ENCODE measurements at places on chromosomes 6 and 20.

DNA sequence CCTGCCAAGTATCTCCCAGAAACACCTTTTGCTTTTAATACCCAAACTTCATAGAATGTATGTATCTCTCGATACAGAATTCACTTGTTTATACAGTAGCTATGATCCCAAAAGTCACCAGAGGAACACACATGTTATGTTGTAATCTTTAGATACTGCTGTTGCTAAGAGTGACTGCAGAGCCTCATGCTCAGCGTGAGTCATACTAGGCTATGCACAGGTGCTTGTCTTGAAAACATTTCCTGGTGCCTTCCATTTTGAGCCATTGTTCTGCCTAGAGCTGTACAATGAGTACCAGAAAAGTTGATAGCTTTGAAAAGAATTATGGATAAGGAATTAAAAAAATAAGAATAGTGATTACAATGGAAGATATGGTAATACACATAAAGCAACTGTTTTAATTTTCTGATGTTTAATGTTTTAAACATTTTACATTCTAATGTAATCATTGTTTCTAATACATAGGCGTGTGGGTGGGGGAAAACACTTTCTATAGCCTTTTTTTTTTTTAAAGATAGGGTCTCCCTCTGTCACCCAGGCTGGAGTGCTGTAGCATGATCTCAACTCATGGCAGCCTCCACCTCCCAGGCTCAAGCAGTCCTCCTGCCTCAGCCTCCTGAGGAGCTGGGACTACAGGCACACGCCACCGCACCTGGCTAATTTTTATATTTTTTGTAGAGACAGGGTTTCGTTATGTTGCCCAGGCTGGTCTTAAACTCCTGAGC, 79.4 kb downstream of the CD24 start:
- no peak overlapping the region for H3K4me3 ChIP-seq
- H3K36me3 ChIP-seq = no peaks in the 10 kb centered on the region
- H3K27ac ChIP-seq = no peak overlapping the region
- peaks cover 7% of the 10 kb centered on the region for H3K4me1 ChIP-seq
- no peaks in the 10 kb centered on the region for H3K27me3 ChIP-seq

GRCh38 chr6:20142866-20143265, 69.4 kb downstream of the MBOAT1 start:
- H3K27me3 ChIP-seq = no peaks in the 10 kb centered on the region
- H3K4me1 ChIP-seq = no peaks in the 10 kb centered on the region
- no peak overlapping the region for H3K4me3 ChIP-seq
- no peaks in the 10 kb centered on the region for H3K36me3 ChIP-seq
- no peak overlapping the region for H3K27ac ChIP-seq

DNA sequence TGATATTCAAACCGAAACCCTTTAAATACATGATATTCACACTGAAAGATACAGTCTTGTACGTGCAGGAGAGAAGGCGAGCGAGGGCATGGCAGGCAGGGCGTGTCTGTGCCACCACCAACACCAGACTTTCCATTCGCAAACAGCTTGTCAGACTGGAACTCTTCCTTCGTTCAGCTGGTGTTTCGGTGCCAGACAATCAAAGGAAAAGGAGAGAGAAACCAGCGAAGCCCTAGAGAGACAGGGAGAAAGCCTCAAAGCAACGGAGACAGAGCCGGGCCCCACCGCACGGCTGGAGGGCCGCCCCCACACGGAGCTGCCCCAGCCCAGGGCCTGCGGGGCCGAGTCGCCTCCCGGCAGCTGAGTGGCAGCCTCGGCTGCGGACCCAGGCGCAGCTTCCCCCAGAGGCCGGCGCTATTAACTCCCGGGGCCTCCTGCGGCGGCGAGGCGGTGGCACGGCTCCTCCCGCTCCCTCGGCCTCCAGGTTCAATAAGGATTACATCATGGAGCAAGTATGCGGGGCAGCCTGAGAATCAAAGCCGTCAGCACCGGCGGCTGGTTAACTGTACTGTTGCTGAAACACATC, 32.1 kb upstream of the NR2E1 start:
- no peaks in the 10 kb centered on the region for H3K36me3 ChIP-seq
- H3K4me3 ChIP-seq = peak overlapping the region; percentile 11
- peak; percentile 94 for DNase-seq
- no peaks in the 10 kb centered on the region for H3K27me3 ChIP-seq

DNA sequence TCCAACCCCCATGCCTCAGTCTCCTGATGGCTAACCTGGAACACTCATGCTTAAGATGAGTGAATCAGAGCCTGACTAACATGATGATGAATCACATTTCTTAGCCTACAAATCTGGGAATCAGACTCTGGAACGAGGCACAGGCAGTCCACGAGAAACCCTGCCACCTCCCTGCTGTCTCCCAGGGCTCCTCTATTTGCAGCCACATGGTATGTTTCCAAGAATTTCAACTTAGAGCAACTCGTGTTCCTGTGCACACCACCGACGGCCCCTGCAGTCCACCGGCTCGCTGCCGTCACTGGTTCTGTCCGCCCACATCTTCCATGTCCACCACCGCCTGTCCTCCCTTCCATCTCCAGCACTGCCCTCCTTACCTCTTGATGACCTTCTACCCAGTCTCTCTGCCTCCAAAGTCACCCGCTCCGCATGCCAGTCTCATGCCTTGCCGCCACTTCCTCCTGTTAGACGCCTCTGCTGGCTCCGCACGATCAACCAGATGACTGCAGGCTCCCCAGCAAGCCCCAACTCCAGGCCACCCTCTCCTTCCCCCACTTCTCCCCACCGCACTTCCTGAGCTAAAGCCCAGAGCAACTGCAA, 87.6 kb downstream of the AGPAT4 start:
- H3K36me3 ChIP-seq = no peaks in the 10 kb centered on the region
- no peak overlapping the region for H3K27ac ChIP-seq
- no peak overlapping the region for H3K4me3 ChIP-seq
- no peaks in the 10 kb centered on the region for H3K4me1 ChIP-seq
- DNase-seq = no peak
- H3K27me3 ChIP-seq = no peaks in the 10 kb centered on the region

- H3K4me3 ChIP-seq = no peak overlapping the region
- DNase-seq = no peak
- H3K27me3 ChIP-seq = no peaks in the 10 kb centered on the region
- H3K36me3 ChIP-seq = no peaks in the 10 kb centered on the region
- H3K27ac ChIP-seq = no peak overlapping the region
Measured at GRCh38 chr6:22302838-22303237, 6.0 kb upstream of the PRL start.

- no peak overlapping the region for H3K4me3 ChIP-seq
- no peak for DNase-seq
- H3K36me3 ChIP-seq = no peaks in the 10 kb centered on the region
- H3K4me1 ChIP-seq = peaks cover 18% of the 10 kb centered on the region
- no peaks in the 10 kb centered on the region for H3K27me3 ChIP-seq
- H3K27ac ChIP-seq = no peak overlapping the region
Measured at GRCh38 chr6:149223120-149223903, 94.2 kb upstream of the TAB2 start.

DNA sequence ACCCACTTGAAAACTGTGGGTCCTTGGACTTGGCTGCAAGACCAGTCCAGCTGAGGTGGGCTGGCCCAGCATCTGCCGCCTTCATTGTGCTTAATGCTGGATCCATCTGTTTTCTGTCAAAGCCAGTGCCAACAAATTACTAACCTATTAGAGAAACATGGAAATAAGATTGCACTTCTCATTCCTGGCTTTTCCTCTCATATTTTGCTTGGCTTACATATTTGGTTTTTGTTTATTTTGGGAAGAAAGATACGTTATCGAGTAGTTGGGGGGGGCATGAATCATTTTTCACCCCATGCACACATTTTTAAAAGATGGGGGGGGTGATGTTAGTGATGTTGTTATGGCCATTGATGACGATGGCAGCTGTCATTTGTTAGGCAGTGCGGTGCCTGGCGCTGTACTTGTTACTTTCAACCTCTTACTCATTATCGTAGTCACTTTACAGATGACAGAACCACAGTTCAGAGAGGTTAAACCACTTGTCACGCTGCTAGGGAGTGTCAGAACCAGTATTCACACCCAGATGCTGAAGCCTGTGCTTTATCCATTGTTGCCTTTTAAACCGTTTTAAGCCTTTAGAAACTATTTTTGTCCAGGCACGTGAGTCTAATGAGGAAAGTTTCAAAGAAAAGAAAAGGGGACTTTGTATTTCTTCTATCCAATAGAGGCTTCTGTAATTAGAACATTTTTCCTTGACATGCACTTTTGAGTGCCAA, 180.0 kb downstream of the TMEM242 start:
- H3K27ac ChIP-seq = peak overlapping the region; percentile 5
- DNase-seq = no peak
- H3K4me1 ChIP-seq = peaks cover 6% of the 10 kb centered on the region
- no peaks in the 10 kb centered on the region for H3K27me3 ChIP-seq

GRCh38 chr6:118306392-118307238, 241.5 kb upstream of the PLN start:
- H3K36me3 ChIP-seq = no peaks in the 10 kb centered on the region
- DNase-seq = no peak
- H3K4me3 ChIP-seq = no peak overlapping the region
- H3K27me3 ChIP-seq = no peaks in the 10 kb centered on the region
- no peaks in the 10 kb centered on the region for H3K4me1 ChIP-seq

DNA sequence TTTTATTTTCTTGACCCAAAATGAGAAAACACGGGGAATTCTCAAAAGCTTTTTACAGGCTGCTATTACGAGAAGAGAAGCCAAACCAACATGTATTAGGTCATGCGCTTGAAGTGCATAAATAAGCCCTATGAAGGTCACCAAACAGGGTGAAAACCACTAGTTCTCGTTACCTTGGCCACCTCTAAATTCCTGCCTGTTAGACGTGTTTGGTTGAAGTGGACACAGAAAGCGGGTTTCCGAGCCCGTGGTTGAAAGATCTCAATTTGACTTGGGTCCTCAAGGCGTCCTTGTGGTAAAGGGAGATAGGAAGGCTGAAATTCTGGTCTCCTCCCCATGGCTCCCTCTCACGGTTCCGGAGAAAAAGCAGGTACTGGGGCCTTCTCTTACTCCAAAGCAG, 6.2 kb downstream of the EYA2 start:
- peak overlapping the region; percentile 15 for H3K27ac ChIP-seq
- no peak for DNase-seq
- H3K4me1 ChIP-seq = peaks cover 3% of the 10 kb centered on the region
- H3K4me3 ChIP-seq = no peak overlapping the region

DNA sequence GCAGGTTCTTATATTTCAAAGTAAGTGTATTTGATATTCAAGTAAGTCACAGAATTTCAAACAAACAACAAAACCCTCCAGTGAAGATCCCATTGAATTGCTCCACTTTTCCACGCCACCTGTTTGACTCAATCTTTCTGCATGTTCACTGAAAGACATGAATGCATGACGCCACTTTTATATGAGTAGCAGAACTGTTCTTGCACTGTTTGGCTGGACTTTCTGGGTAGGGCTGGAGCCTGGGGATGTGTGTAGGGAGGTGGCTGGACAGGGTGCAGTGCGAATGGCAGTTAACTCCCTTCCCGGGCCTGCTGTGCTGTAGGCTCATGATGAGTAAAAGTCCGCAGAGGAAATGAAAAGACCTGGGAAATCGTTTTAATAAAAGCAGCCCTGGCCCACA, 39.7 kb downstream of the IL20RA start:
- H3K27ac ChIP-seq = no peak overlapping the region
- no peak for DNase-seq
- H3K4me1 ChIP-seq = no peaks in the 10 kb centered on the region
- H3K4me3 ChIP-seq = no peak overlapping the region

GRCh38 chr6:117506180-117506835, 23.8 kb downstream of the DCBLD1 start:
- H3K27ac ChIP-seq = no peak overlapping the region
- DNase-seq = no peak
- H3K36me3 ChIP-seq = no peaks in the 10 kb centered on the region
- H3K4me3 ChIP-seq = no peak overlapping the region

DNA sequence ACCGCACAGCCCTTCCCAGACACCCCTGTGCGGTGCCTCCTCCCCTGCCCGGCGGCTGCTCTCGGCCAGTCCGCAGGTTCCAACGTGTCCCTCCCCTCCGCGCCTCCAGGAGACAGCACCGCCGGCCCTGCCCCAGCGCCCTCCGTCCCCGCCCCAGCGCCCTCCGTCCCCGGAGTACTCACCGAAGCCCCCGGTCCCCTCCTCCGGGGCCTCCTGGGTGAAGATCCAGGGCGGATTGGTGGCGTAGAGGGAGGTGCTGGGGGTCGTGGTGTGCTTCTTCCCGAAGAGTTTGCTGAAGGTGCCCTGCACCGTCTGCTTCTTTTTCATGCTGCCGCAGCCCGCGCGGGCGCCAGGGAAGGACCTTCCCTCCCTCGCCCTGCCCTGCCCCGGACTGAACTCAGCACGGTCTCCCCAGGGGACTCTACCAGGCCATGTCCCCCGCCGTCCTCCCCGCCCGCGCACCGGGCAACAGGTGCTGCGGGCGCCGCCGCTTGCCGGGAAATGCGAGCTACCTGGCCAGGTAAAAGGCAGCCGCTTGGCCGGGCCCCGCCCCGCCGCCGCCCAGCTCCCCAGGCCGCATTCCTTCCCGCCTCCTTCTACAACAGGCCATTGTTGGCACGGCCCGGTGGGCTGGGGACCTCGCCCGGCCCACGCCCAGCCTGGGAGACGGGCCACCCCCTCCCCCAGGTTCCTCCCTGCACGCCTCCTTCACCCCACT, at the start of gene C6orf132:
TSS of gene C6orf132 (minus strand) at position 503 of the 718 bp plus-strand sequence. CDS start at position 327, 176 bp downstream.
- DNase-seq = peak; percentile 86
- no peaks in the 10 kb centered on the region for H3K36me3 ChIP-seq
- peak within 1 kb of the TSS; percentile 96 for H3K27ac ChIP-seq
- H3K4me1 ChIP-seq = peaks cover 45% of the 10 kb centered on the region
- H3K4me3 ChIP-seq = peak within 1 kb of the TSS; percentile 93
- H3K27me3 ChIP-seq = no peaks in the 10 kb centered on the region

- DNase-seq = no peak
- no peak overlapping the region for H3K4me3 ChIP-seq
- no peaks in the 10 kb centered on the region for H3K27me3 ChIP-seq
- H3K27ac ChIP-seq = peak overlapping the region; percentile 67
- no peaks in the 10 kb centered on the region for H3K36me3 ChIP-seq
Measured at GRCh38 chr6:137848672-137849071, 18.4 kb upstream of the TNFAIP3 start.

- H3K36me3 ChIP-seq = no peaks in the 10 kb centered on the region
- H3K27ac ChIP-seq = no peak overlapping the region
- DNase-seq = no peak
- no peak overlapping the region for H3K4me3 ChIP-seq
- H3K4me1 ChIP-seq = no peaks in the 10 kb centered on the region
- H3K27me3 ChIP-seq = no peaks in the 10 kb centered on the region
Measured at GRCh38 chr6:131643855-131644460, 6.9 kb downstream of the ENPP3 start.

- no peak overlapping the region for H3K4me3 ChIP-seq
- no peak overlapping the region for H3K27ac ChIP-seq
- no peaks in the 10 kb centered on the region for H3K4me1 ChIP-seq
- no peaks in the 10 kb centered on the region for H3K36me3 ChIP-seq
- no peak for DNase-seq
- no peaks in the 10 kb centered on the region for H3K27me3 ChIP-seq
Measured at GRCh38 chr20:14848806-14849205, 511.4 kb upstream of the FLRT3 start.
